ENCODE measurements at places on chromosomes 2 and 18.

DNA sequence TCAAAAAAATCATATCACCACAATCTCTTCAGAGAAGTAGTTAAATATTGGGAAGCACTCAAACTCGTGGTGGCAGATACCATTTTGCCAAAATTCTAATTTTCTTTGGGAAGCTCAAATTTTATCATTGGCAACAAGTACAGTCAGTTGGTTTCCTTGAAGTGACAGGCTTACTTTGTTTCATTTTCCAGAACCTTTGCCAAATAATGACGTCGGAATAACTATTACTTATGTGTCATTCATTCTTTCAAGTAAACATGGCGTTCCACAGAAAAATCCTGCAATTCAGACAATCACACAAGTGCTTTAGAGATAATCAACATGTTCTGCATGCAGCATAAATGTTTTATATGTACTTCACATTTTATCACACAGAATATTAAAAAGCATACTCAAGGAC, 5.4 kb downstream of the TTLL4 start:
- DNase-seq = no peak

DNA sequence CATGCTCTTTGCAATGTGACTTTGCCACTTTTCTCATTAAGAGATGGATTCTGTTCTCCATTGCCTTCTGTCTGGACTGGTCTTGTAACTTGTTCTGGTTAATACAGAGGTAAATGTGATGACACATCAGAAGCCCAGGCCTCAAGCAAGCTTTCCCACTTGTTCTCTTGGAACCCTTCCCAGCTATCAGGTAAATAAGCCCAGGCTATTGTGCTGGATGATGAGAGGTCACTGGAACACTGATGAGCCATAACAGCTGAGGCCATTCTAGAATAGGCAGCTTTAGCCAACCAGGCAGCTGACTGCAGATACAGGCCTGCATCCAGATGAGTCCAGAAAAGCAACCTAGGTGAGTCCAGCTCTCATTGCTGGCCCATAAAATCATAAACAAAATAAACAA, 1007.0 kb upstream of the ACVR2A start:
- no peak for DNase-seq

DNA sequence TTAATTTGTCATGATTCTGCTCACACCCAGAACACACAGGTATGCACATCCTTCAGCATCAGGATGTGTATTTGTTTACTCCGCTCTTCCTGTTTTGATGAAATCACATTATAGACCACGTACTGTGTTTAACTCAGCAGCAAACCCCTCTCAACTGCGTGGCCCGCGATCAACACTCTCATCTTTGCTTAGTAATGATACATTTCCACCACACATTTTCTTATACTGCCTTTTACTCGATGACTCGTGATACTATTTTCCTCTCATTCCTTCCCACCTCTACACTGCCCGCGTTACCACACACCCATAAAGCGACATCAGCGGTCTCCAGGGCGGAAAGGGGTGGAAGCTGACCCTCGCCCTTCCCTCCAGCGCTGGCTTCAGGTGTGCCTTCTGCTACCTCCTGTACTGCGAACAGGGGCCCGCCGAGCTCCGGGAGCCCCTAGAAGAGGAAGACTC, 1.3 kb downstream of the NETO1 start:
- DNase-seq = no peak

DNA sequence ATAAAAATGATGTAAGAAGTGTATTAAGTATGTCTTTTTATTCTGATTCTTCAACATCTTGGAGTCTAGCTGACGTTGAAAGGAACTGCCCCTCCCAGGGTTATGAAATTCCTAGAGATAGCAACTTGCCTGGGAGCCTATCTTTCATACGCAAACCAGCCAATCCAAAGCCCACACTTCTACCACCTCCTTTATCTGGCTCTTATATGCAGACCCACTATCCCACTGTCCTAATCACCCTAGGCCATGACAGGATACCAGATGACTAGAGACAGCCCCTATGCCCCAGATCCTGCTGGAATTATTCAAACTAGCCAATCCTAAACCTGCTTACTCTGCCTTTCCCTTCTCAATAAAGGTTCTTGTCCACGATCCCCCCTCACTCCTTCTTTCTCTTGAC, 11.8 kb upstream of the CDC42EP3 start:
- DNase-seq = no peak

GRCh38 chr2:122955776-122956175, 1069.3 kb upstream of the CNTNAP5 start:
- DNase-seq = no peak

- DNase-seq = no peak
Observed at GRCh38 chr18:31591113-31591512, 564 bp upstream of the TTR start.

GRCh38 chr18:79610461-79611039, 69.1 kb upstream of the CTDP1 start:
- DNase-seq = no peak

- DNase-seq = no peak
Observed at GRCh38 chr2:99998651-99999320, 143.6 kb downstream of the AFF3 start.

DNA sequence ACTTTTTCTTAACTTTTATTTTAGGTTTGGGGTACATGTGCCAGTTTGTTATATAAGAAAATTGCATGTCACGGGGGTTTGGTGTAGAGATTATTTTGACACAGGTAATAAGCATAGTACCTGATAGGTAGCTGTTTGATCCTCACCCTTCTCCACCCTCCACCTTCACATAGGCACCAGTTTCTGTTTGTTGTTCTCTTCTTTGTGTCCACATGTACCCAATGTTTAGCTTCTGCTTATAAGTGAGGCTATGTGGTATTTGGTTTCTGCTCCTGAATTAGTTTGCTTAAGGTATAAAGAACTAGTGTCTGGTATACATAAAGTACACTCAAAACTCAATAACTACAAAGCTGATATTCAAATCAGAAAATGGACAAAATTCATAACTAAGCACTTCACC, 654.6 kb upstream of the LINC00305 start:
- DNase-seq = no peak

- DNase-seq = no peak
Observed at GRCh38 chr2:288758-289361, 969 bp upstream of the ALKAL2 start.

DNA sequence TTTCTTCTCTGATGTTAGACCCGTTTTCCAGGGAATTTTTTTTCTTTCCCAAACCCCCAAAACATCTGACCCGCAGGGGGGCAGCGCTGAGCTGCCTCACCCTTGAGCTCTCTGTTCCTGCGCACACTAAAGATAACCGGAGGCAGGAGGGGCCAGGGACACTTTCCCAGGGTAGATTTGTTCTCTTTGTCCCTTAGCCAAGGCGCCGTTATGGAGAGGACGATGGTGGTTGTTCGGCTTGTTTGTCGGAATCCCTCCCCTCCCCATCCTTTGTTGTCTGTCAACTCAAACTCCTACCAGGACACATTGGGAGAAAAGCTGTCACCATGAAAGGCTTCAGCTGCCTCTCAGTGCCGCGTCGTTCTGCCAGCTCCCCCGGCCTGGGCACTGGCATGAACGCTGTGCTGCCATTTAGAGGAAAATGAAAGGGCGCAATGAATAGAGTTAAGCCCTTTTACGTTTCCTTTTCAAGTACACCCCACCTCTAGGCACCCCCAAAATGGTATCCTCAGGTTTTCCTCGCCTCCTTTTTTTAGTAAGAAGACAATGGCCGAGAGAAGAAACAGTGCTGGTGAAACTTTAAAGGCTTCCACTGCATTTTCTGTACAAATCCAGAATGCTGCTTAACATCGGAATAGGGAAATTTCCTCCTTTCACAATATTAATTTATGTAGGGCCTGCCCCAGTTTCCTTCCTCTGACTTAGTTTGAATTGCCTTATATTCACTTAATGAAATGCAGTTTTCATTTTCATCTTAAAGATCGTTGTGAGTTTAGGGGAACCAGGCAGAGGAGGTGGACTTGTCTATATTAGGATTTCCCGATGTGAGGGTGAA, 62.1 kb downstream of the RND3 start:
- DNase-seq = no peak
